Activated naive CD4-positive, alpha-beta T cell treated with anti-CD3 and anti-CD28 coated beads, Interleukin-2, amount 50 U/mL, for 72 hours (primary cell): ENCODE measurements at places on chromosomes 5 and 9. TPM values are rescaled to one million over a fixed set of nuclear protein-coding genes. Genes with fewer than 3 reads are reported as not detected.

Gene IER5L
- 3.6 TPM for total RNA-seq

GRCh38 chr5:124706729-124707361 is 39.6 kb downstream of the ZNF608 start:
- no peak for DNase-seq

GRCh38 chr9:18851069-18851795 is 181.8 kb downstream of the SAXO1 start:
- no peak for DNase-seq

GRCh38 chr5:110329955-110330525 is 396.4 kb downstream of the TMEM232 start:
- no peak for DNase-seq

DNA sequence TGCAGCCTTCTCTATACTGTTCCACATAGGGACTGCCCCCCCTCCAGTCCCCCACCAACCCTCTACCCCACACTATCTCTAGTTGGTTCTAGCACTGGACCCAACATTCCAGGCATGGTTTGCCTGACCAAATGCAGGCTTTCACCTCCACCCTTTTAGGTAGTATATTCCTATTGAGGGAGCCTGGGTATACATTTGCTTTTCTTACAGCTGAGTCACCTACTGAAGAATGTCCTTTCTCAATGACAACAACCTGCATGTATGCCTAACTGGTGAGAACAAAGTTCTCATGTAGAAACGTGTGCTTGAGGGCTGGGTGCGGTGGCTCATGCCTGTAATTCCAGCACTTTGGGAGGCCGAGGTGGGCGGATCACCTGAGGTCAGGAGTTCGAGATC is 8.2 kb downstream of the TNIP1 start:
- DNase-seq = no peak

Gene KCNV2
- not detected for total RNA-seq

Gene TMEM167A
- total RNA-seq = 58.4 TPM

DNA sequence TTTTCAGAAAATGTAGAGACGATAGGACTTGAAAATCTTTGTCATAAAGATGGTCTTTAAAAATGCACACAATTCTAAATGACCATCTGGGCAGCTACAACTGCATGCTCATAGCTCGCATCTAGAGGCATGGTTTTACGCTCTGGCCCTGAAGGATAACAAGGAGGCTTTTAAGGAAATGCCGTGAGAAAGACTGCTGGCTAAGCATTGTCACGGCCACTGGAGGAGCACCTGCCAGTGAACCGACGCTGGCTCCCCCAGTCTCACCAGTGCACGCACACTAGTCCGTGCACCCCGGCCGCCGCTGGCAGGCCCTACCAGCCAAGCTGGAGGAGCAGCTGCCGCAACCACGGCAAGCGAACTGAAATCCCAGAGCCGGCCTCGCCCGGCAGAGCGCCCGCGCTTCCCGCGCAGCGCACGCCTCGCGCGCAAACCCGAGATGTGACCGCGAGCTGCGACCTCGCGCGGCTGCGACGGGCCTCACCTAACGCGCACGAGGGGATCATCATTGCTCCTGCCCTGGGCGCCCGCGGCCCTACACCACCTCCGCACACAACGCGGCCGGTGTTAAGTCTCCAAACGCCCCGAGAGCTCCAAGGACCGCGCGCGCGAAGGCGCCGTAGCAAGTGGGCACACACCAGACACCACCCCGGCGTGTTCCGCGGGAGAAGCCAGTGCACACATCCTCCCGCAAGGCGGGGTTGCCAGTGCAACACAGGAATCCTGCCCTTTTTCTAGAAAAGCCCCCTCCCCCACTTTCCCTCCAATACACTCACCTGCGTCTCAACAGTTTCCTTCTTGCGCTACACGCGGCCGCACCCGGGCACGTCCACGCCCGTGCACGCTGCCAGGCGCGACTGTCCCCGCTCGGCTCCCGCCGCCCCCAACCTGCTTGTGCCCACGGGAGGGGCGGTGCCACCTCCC is 5.3 kb downstream of the ELAVL2 start:
- DNase-seq = no peak

GRCh38 chr5:143258559-143259253 is 144.8 kb downstream of the NR3C1 start:
- DNase-seq = no peak

- no peak for DNase-seq
Measured at GRCh38 chr9:72627147-72627546, 105.7 kb downstream of the TMC1 start.
